ENCODE measurements at places on chromosomes 5 and 9.

GRCh38 chr9:130740218-130741023 lies 46.8 kb downstream of the EXOSC2 start:
- no peak for DNase-seq

- DNase-seq = no peak
Measured at GRCh38 chr9:72726947-72727346, 205.5 kb downstream of the TMC1 start.

DNA sequence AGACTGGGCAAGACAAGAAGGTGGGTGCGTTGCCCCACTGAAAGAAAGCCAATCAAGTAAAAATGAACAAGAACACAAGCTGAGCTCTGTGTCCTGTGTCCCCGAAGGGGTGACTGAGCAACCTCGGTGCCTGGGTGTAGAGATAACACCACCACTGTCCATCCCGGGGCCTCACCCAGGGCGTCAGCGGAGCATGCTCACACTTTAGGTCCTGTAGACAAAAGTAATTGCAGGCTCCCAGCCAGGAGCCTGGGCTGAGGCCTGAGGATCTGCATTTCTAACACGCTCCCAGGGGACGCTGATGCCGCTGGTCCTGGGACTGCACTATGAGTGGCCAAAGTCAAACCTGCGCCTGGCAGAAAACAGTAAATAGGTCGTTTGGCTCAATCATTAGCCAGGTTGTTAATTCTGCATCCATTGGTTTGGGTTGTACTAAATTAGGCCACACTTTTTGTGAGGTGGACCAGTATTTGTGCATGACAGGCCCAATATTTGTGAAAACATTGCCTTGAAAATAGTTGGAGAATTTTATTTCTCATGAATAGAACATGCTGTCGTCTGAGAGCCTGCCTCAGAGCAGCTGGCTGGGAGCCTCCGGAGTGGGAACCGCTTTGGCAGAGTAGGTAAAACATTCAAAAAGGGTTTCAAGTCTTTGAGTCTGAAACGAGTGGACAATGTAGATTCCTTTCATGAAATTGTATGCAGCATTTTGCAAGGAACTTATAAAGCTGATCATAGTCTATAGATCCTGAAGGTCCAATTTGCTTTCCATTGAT lies 38.3 kb downstream of the ANKRD33B start:
- no peak for DNase-seq

DNA sequence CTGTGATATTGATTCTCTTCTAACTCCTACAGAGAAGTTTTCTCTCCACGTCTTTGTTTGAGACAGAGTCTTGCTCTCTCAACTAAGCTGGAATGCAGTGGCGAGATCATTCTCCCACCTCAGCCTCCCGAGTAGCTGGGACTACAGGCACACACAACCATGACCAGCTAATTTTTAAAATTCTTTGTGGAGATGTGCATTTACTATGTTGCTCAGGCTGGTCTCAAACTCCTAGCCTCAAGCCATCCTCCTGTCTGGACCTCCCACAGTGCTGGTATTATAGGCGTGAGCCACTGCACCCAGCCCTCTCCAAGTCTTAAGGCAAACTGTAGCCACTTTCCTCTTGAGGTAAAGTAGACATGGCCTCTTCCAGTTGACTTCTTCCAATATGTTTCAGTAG lies 72.2 kb downstream of the SNX18 start:
- no peak for DNase-seq

DNA sequence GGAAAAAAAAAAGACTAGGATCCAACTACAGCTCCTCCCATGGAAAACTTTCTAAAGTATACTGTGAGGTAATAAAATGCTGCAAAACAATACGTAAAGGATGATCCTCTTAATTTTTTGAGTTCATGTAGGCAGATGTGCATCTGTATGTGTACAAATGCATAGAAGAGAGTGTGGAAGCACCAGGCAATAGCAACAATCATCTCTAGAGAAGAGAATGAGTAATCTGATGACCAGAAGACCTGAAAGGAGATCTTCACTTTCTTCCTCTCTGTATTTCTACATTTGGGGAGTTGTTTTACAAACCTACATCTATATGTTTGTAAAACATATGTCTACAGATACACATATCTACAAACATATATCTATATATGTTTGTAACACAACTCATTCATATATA lies 29.3 kb upstream of the SPDL1 start:
- DNase-seq = no peak

GRCh38 chr5:39093352-39093751 lies 19.2 kb upstream of the RICTOR start:
- DNase-seq = no peak

DNA sequence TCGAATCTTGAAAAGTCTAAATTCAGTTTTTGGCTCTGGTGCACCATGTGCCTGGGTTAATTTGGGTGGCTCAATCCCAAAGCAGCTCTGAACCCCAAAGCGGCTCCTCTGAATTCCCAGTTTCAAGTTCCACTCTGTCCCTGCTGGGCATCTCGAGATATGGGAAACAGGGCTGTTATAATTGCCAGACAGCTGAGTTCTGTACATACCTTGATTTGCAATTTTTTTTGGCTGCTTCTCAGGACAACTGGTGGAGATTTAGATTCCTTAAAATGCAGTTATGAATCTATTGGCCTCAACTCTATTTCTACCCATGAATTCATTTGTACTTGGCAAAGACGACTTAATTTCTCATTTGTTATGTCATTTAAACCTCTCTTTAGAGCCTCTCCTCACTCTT lies 808.5 kb downstream of the TLE4 start:
- no peak for DNase-seq

DNA sequence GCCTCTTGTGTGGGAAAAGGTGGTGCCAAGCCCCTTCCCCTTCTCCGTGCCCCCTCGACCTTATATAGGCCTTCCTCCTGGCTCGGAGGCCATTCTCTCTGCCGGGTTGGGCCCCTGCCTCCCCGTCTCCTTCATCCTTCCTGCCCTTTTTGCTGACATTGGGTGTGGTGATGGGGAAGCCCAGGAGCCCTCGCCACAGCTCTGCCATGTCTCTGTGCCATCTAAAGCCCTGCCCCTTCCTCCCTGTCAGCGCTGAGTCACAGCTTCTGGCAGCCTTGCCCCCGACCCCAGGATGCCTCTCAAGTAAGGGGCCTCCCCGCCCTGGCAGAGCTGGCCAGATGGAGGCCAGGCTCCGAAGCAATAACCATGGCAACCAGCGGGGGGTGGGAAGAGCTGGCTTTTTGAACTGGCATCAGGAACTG lies 30.4 kb downstream of the JADE2 start:
- DNase-seq = peak; percentile 41

- DNase-seq = no peak
Measured at GRCh38 chr5:11734369-11734768, 169.9 kb downstream of the CTNND2 start.

- DNase-seq = no peak
Measured at GRCh38 chr9:82038897-82039296, 50.3 kb downstream of the SPATA31D1 start.

GRCh38 chr9:36282275-36282674 lies 24.0 kb upstream of the GNE start:
- no peak for DNase-seq

DNA sequence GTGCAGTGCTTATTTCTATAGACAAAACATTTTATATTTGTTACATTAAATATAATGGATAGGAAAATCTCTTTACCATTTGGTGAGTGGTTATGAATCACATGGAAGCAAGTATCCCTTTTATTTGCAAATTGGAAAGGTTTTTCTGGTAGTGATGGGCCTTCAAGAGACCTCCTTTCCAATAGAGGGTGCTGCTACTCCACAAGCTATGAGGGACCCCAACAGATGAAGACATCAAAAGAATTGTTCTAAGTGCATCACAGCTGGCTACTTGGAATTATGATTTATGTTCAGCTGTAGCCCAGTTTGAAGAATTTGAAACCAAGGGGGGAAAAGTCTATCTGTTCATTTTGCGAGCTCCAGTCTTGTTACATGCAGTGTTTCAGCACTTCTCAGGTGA lies 493.7 kb upstream of the SGCD start:
- no peak for DNase-seq

GRCh38 chr5:125725691-125726090 lies 697.5 kb upstream of the GRAMD2B start:
- no peak for DNase-seq

DNA sequence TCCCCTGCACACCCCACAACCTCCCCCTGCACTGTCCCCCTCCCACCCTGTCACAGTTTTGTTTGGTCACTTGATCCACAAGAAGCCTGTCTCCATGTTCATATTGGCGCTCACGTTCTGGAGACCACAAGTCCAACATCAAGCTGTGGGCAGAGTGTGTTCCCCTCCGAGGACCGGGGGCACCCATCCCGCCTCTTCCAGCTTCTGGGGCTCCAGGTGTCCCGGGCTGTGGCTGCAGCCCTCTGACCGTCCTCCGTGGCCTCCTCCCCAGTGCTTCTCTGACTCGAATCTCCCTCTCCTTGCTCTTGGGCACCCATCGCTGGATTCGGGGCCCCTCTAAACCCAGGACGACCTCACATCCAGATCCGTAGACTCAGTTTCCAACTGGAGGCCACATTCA lies 49.2 kb downstream of the PLEKHG4B start:
- DNase-seq = no peak

DNA sequence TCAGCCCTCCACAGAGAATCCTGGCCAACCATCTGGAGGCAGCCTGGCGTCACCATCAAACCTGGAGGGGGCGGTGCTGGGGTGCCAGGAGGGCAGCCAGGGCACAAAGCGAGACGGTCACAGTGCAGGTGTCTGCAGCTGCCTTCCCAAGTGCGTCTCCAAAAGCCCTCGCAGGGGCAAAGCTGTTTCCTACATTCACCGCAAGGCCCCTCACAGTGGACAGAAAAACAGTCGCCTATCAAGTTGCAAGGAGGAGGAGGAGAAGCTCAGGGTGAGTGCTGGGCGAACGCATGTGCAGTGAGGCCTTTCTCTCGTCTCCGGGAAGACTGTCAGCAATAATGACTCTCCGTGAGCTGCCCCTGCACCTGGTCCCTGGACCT lies 18.0 kb upstream of the LHX3 start:
- DNase-seq = no peak

- DNase-seq = no peak
Measured at GRCh38 chr9:98558575-98558974, 150.2 kb downstream of the GABBR2 start.

DNA sequence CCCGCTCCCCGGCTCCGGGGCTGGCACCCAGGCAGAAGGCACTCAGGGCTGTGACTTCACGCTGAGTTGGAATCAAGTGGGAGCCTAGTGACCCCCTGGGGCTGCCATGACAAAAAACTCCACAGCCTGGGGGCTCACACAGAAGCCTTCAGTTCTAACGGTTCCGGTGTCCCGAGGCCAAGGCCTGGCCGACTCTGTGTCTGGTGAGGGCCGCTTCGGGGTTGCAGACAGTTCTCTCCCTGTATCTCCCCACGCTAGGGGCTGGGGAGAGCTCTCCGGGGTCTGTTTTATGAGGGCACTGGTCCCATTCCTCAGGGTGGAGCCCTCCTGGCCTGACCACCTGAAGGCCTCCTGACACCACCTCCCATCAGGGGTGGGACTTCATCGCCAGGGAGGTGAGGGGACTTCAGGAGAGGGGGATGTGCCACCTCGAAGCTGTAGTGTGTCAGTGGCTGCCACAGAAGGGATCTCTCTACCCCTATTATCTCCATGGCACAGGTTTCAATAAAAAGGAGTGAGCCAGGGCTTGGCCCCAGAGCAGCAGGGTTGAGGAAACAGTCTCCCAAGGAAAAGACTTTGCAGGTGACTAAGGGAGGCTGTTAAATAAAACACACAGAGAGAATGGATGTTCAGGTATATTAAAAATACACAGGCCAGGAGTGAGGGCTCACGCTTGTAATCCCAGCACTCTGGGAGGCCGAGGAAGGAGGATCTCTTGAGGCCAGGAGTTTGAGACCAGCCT lies 1.5 kb upstream of the SLC6A3 start:
- DNase-seq = no peak

DNA sequence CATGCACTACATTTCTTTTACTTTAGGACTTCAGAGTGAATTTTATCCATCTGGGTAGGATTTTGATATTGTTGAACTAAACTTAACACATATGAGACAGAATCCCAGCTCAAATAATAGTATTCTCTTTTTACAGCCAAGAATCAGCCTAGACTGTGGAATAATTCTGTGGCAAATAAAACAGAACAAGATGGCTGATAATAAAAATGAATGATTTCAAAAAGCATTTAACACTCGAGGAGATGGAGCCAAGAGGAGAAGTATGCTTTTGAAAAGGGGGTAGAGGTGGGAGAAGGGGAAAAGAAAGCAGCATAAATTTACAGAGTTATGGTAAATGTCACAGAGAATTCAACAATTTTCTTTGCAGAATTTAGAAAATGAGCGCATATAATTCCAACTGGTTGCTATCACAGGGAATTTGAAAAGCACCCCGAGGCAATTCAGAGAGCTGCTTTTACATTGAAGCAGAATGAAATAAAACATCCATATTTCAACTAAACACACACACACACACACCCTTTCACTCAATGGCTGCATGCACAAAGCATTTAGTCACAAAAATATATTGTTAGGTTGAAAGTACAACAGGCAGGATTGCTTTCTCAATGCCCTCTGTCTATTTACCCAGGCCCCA lies 60.2 kb upstream of the DMAC1 start:
- no peak for DNase-seq

DNA sequence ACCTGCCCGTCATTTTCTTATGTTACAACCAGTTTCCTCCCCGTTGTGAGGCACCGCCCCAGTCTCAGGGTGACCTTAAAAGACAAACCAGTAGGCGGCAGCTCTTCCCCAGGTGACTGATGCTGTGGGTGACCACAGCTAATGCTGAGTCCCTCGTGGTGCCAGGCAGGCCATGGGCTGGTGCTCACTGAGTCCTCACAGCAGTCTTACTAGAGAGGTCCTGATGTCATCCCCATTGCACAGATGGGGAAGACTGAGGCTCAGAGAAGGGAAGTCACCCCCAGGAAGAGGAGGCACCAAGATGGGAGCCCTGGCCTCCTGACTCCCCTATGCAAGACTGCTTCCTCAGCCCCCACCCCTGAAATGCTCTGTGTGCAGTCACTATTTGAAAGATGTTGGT lies 978 bp downstream of the CFAP157 start:
- DNase-seq = no peak

DNA sequence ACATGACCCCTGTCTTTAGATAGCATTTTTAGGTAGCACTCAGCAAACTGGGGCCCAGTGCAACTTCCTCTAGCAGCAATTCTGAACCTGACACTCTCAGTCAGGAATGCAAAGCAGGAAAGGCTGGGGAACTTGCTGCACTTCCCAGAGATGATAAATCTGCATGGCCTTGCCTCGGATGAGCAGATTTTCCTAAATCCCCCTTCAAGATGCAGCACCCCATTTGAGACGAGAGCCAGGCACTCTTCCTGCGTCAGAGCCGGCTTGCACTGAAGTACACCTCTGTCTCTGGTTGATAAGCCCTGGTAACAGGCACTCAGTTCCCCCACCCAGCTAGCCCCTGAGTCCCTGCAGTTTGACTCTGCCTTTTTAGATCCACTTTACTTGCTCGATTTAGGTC lies 296.7 kb upstream of the PANK3 start:
- DNase-seq = no peak

- DNase-seq = no peak
Measured at GRCh38 chr9:113536166-113536482, 72.6 kb downstream of the RGS3 start.

- DNase-seq = no peak
Measured at GRCh38 chr9:99119976-99120655, 15.2 kb downstream of the TGFBR1 start.

GRCh38 chr9:133986061-133986460 lies 6.1 kb downstream of the VAV2 start:
- no peak for DNase-seq
